ENCODE measurements at places on chromosomes 4 and X.
A peak's percentile ranks its signal among the peaks of the same experiment; 100 is the strongest.

DNA sequence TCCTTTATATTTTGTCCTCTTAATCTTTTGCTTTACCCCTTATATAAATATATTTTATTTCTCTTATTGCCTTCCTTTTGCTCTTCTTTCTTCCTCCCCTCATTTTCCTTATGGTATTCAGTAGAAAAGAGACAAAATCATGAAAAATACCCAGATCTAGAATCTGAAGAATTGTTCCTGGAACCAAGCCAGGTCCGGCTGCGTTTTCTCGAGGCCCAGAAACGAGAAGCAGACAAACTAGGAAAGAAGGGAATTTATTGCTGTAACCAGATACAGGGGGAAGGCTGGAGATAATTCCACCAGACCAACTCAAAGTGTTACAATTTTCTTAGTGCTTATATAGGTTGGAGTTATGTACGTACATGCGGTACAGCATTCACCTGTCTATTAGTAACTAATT lies 328.7 kb downstream of the GABRG1 start:
- no peak for DNase-seq

DNA sequence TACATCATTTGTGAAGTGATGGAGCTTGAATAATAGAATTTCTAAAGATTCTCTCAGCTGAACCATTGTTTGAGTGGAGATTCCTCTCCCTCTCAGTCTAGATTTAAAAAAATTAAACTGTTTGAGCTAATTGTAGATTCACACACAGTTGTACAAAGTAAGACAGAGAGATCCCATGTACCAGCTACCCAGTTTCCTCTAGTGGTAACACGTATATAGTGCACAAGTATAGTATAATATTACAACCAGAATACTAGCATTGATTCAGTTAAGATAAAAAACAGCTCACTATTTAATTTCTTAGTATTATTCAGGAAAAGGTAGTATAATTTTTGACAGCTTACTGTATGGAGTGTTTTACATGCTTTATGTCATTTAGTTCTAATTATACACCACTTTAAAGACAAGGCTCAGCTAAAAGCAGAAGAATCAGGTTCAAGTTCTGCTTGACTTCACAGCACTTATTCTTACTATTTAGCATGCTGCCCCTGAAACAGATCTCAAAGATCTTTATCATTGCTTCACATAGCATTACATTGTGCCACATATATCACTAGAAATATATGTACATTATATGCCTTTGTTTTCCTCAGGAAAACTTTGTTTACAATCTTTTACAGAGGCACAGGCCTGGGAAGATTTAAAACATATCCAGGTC lies 136.1 kb downstream of the SNCA start:
- DNase-seq = no peak

- no peak for DNase-seq
Observed at GRCh38 chrX:131277543-131278136, 11.5 kb downstream of the IGSF1 start.

DNA sequence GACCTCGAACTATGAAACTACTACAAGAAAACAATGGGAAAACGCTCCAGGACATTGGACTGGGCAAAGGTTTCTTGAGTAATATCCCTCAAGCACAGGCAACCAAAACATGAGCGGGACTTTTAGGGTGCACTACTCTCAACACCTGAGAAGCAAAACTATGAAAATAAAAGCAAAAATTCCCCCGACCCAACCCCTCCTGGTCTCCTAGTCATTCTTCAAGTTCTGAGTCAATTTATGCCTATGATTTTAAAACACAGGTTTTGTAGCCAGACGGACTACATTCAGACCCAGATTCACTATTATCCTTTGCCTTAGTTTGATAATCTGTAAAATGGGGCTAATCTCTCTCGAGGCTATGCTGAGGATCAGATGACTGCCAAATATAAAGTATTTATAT lies 97.0 kb downstream of the SOWAHB start:
- no peak for DNase-seq

DNA sequence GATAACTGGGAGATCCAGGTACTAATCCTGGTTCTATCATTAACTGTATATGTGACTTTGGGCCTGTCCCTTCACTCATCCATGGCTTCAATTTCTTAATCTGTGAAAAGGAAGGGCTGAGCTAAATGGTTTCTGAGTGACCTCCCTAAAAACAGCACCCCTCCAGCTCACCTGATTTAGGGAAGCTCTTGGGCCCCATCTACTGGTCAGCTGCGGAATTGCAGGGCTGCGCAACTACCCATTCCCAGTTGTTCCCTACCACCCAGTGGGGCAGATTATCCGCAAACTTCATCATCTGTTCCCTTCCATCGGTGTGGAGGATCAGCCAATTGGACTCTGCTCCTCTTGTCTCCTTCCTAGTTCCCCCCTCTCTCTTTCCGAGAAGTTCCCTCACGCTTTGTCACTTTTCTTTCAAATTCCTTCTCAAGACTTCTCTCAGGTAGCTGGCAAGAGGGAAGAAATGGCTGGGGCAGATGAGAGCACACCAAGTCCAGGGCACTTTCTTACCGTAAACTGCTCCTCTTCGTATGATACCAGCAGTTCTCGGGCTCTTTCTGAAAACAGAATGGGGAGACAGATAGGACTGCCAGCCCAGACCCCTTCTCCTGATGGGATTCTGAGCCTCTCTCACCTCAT lies 5.8 kb downstream of the LAS1L start:
- no peak for DNase-seq

GRCh38 chr4:174553031-174553430 lies 30.7 kb upstream of the HPGD start:
- DNase-seq = no peak

DNA sequence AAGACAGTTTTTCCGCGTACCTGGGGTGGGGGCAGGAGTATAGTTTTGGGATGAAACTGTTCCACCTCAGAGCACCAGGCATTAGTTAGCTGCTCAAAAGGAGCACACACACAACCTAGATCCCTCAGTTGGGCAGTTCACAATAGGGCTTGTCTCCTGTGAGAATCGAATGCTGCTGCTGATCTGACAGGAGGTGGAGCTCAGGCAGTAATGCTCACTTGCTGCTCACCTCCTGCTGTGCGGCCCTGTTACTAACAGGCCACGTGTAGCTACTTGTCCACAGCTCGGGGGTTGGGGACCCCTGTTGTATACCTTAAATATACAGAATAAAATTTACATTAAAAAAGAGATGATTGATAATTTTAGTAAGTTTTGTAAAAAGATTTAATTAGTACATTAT lies 191.5 kb downstream of the SLC7A11 start:
- DNase-seq = no peak

GRCh38 chrX:66050140-66050569 lies 10.3 kb upstream of the VSIG4 start:
- no peak for DNase-seq

GRCh38 chr4:61333490-61333889 lies 133.4 kb downstream of the ADGRL3 start:
- no peak for DNase-seq

GRCh38 chr4:162497564-162498167 lies 333.9 kb upstream of the FSTL5 start:
- no peak for DNase-seq

DNA sequence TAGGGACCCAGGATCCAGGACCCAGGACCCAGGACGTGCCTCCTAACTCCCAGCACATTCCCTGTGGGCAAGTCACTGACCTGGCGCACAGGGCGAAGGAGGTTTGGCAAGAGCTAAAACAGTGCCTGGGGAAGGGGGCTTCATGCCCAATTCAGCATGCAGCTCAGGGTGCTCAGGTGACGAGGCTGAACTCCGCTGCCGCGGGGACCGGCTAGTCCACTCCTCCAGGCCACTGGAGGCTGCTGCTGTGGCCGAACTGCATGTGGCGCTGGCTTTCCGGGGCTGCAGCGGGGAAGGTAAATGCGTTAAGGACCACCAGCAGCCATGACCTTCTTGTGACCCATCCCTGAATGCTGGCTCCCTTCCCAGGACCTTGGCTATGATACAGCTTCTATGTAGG lies 4.9 kb upstream of the PIM2 start:
- DNase-seq = no peak

DNA sequence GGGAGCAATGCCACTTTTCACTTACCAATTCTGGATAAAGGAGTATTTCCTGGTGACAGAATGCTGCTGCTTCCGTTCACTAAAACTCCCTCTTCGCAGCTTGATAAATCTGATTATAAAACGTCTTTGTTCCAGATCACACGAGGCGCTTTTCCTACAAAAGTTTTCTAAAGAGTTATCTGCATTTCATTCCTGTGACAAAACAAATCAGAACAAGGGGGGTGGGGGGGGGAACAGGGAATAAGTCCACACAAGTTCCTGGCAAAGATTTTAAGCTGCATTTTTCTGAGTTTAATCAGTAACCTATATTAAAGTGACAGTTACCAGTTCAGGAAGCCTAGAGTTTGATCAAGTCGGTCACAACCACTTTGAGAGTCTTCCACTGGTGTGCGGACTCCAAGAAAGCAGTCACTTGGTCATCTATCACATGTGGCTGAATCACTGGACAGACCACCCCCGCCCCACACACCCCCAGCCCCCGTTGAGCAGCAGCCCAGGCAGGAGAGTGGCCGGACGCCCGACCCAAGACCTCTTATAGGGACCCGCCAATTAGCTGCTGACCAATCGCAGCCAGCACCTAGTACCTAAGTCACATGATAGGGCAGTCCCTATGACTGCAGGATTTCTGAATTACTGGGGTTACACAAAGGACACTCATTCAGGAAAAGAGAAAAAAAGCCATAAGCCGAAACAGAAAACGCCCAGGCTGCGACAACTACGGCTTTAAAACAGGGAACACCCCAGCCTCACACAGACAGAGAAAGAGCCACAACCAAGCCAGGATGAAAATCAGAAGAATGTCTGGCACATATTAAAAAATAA lies 569.3 kb upstream of the DIPK2B start:
- DNase-seq = no peak

- no peak for DNase-seq
Observed at GRCh38 chr4:24674279-24674678, 89.9 kb upstream of the DHX15 start.

DNA sequence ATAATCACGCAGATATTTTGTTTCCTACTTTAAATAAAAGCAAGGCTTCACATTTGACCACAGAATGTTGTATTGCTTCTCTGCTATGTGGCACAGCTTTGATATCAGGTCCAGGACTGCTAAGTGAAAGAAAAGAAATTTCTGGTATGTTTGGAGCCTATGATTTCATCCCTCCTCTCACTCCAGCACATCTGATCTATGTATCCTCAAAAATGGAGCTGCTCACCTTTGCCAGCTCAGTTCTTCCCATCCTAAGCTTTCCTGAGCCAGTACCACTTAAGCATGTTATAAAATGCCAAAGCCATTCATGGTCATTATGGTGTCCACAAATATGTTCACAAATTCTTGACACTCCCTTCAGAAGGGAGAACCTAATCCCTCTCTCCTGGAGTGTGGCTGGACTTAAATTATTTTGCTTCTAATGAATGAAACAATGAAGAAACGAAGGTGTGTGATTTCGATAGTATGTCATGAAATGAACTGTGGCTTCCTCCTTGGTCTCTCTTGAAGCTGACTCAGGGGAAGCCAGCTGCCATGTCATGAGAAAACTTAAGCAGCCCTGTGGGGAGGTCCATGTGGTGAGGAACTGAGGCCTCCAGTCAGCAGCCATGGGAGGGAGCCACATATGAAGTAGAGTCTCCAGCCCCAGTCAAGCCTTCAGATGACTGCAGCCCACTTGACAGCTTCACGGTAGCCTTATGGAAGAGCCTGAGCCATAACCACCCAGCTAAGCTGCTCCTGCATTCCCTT lies 207.7 kb downstream of the MGST2 start:
- DNase-seq = peak; percentile 50

- no peak for DNase-seq
Observed at GRCh38 chrX:80181079-80181478, 166.5 kb downstream of the TBX22 start.

- DNase-seq = no peak
Observed at GRCh38 chrX:129719931-129720530, 18.7 kb upstream of the XPNPEP2 start.

DNA sequence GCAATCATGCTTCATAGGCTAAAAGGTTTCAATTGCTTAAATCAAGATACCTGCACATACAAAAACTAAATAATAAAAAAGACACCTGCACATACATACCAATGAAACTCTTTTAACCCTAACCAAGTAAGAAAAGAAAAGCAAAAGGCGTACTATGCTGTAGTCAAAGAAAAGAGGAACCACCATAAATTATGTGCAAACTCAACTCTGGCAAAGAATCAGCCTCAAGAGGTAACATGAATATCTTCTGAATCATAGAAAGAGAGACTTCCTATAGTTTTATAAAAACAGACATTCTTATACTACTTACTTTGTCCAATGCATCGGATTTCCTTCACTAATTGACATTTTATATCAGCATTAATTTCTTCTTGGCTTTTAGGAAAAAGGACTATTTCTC lies 29.3 kb downstream of the MMGT1 start:
- DNase-seq = peak; percentile 47

DNA sequence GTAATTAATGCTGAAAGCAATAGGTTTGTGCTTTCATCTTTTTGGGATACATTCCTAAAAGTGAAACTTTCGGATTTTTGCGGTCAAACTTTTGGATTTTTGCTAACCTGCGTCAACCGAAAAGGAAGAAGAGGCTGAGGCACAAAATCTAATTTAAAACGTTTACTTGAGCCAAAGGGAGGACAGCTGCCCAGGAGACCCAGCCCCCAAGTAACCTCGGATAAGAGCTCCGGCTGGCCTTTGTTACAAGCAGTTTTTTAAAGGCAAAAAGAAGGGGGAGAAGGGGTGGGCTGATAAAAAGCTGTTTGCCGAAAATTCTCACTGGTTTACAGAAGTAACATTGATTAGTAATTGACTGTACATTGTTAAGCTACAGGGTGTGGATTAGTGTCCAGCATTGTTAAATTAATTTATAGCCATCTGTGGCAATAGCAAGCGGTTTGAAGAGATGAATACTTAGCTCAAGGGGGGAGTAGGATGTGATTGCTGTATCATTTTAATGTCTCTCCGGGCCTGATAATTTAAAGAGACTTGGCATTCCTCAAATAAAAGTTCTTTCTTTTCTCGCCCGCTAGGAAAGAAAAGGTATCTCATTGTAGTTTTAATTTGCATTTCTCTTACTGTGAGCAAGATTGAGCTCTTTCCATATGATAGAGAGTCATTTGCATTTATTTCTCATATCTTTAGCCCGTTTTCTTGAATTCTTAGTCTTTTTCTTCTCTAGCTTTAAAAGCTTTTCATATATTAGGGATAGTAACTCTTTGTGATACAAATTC lies 59.1 kb upstream of the USP9X start:
- DNase-seq = no peak

DNA sequence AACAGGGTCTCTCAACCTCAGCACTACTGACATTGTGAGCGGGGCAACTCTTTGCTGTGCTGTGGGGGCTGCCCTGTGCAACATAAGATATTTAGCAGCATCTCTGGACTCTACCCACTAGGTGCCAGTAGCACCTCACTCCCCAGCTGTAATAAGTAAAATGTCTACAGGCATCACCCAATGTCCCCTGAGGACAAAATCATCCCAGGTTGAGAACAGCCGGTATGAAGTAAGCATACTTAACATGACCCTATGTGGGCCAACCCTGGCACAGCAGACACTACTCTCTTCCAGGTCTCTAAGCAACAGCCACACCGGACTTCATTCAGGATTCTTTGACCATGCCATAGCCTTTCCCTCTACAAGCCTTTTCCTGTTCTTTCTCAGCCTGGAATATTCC lies 10.5 kb upstream of the MGST2 start:
- DNase-seq = no peak

All from bone marrow (tissue), 2 donors.